Activated naive CD8-positive, alpha-beta T cell treated with anti-CD3 and anti-CD28 coated beads, Interleukin-2, amount 50 U/mL, for 24 hours (primary cell): ENCODE measurements at places on chromosomes 5 and 9.

GRCh38 chr5:60961685-60962084 lies 16.7 kb downstream of the NDUFAF2 start:
- DNase-seq = no peak

GRCh38 chr5:173158366-173158765 lies 14.0 kb downstream of the BNIP1 start:
- DNase-seq = no peak

GRCh38 chr5:9370256-9370655 lies 175.6 kb downstream of the SEMA5A start:
- DNase-seq = no peak

DNA sequence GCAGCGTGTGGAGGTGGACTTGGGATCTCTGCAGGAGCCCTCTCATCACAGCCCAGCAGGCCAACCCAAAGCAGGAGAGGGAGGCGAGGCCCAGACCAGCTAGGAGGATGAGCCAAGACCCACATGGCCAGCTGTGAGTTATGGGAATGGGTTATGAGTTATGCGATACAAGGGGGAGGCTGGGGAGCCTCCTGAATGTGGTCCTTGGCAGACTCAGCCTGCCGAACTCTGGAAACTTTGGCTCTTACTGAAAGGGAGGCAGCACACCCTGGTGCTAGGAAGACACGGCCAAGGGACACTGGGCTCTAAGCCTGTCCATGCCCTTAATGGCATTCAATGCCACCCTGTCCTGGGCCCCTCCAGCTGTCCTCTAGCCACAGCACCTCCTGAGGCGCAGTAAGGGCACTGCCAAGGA lies 7.7 kb upstream of the VAV2 start:
- DNase-seq = no peak

DNA sequence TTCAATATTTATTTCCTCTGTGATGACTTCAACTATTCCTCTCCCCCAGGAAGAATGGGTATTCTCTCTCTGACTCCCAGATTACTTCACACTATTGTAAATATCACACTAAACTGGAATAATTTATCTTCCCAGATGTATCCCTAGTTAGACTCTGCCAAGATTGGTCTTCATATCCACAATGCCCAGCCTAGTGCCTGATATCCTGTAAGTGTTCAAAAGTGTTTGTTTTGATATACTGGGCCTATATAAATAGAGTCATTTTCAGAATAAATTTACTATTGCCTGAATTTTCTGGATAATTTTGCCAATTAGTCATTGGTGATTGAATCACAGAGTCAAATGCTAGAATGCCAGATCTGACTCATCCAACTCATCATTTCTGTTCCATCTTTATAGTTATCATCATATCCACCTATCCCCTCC lies 143.7 kb upstream of the TNC start:
- DNase-seq = no peak

- DNase-seq = no peak
These were observed 6.7 kb upstream of the PPARGC1B start for GRCh38 chr5:149723374-149723773.

- DNase-seq = no peak
These were observed 492 bp upstream of the NEK6 start for GRCh38 chr9:124257070-124257843.

GRCh38 chr5:54753034-54753433 lies 232.4 kb downstream of the ESM1 start:
- DNase-seq = no peak

DNA sequence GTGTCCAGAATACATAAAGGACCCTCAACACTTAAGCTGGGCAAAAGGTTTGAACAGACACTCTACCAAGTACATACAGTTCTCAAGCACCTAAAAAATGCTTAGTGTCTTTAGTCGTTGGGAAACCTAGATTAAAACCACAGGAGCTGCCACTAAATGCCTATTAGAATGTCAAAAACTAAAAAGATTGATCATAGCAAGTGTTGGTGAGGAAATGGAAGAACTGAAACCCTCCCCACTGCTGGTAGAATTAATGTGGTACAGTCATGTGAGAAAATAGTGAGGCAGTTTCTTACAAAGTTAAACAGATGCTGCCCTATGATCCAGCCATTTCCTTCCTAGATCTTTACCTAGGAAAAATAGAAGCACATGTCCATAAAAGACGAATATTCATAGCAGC lies 40.6 kb downstream of the SFXN1 start:
- DNase-seq = no peak

- no peak for DNase-seq
These were observed 20.3 kb upstream of the THG1L start for GRCh38 chr5:157710882-157711281.

DNA sequence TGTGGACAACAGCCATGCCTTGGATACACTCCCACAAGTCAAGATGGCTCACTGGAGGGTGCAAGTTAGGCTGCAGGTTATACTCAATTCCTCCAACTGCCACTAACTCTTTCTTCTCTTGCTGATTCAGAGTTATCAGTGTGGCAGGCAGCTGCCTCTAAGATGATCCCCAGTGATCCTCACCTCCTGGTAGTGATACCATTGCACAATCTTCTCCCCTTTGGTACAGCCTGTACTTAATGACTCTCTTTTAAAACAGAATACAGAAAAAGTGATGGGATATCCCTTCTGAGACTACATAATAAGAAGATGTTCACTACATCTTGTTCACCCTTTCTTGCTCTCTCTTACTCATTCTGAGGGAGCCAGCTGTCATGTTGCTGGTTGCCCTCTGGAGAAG lies 323.1 kb downstream of the RAB3C start:
- DNase-seq = no peak
